ENCODE measurements at places on chromosomes 16 and 17.

DNA sequence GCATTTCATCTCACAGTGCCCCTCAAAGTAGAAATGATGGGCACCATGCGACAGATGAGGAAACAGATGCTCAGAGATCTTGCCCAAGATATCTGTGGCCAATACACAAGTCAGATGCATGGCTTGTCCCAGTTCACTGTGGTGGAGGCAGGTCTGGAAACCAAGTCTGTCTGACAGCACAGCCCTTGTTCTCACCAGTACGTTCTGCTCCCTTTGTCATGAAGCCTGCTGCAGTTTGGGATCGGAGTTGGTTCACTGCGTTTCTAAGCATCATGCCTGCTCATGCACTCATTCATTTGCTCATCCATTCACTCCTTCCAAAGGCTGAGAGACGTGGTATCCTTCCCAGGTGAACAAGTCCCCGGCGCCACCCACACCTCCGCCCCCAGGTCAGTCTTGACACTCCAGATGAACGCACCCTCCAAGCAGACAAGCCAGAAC, 27.2 kb upstream of the MEAK7 start:
- DNase-seq: no peak

DNA sequence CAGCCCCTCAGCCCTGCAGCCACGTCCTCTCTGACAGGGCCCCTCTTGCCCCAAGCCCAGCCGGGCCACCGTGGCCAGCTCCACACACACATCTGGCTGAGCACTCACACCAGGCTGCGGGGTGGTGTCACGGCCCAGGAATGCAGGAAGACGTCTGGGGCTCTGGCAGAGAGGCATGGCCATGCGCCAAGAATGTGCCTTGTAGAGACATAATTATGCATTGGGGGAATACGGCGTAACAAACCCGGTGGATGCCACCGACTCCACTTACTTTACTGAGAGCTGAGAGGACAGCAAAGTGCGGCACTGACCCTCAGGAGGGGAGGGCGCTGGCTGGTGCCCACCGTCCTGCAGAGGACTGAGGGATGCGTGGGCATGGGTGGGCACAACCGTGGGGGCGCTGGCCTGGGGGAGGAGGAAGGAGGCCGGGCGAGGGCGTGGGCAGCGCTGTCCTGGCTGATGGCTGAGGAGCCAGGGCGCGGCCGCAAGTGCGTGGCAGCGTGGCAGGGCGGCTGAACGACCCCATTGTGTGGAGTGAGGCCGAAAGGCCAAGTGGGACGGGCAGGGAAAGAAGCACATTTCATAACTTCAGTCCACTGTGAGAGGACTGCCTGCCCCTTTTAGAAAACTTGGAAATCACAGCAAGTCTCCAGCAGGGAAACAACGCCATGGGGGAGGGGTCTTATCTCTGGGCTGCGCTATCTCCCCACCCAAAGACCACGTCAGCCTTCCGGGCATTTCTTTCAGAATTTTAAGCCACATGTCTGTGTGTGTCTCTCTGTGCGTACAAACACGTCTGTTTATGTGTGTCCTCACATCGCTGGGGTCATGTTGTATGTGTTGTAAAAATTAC, 30.6 kb downstream of the METRNL start:
- DNase-seq: no peak

DNA sequence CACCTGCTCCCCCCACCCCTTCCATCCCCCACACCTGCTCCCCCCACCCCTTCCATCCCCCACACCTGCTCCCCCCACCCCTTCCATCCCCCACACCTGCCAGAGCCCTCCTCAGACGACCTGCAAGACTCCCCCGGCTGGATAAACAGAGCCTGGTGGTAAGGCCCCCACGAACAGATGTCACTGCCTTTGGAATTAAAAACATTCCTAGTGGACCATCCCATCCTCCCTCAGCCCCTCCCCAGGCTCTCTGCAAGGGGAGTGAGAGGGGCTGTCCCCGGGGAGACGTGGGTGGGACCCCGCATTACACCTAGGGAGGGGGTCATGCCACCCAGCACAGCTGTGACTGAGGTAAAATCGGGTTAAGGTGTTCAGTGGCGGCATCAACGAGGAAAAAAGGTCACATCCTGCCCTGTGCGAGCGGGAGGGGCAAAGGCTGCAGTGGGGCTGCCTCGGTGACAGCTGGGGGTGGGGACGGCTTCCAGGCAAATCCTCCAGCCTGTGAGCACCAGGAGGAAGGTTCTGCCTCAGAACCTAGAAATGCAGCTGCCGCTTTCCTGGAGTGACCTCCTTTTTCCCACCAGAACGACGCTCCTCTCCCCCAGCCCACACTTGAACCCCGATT, 38.7 kb downstream of the TIMM22 start:
- DNase-seq: no peak

GRCh38 chr17:80952291-80952690, 39.4 kb upstream of the CHMP6 start:
- DNase-seq: no peak

DNA sequence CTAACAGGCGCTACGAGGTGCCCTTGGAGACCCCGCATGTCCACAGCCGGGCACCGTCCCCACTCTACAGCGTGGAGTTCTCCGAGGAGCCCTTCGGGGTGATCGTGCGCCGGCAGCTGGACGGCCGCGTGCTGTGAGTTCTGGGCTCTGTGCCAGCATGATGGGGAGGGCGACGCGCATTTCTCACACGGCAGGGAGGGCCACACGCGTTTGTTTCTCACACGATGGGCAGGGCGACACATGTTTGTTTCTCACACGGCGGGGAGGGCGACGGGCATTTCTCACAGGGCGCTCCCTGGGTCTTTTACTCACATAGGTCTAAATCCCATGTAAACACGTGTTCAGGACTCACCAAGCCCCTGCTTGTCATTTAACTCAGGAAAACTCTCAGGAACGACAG, 4.4 kb downstream of the GAA start:
- no peak for DNase-seq

GRCh38 chr17:41869426-41869825, 4.2 kb upstream of the KLHL11 start:
- no peak for DNase-seq

DNA sequence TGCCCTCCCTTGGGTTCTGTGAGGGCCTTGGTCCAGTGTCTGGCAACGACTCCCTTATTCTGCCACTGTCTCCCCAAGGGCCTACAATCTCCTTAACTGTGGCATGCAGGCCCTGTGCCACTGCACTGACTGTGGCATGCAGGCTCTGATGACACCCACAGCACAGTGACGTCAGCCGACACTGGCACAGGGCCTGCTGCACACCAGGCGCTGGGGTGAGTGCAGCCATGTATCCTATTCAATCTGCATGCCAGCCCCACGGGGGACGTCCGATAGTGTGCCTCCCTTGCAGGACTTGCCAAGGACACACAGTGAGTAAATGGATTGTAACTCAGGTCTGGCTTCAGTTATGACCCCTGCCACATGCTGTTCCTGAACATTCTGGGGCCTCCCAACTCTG, 39.8 kb upstream of the RASD1 start:
- DNase-seq: no peak

- DNase-seq: no peak
Observed at GRCh38 chr16:88914750-88915368, 48.4 kb upstream of the PABPN1L start.

GRCh38 chr17:39271546-39271945, 45.8 kb upstream of the STAC2 start:
- no peak for DNase-seq

DNA sequence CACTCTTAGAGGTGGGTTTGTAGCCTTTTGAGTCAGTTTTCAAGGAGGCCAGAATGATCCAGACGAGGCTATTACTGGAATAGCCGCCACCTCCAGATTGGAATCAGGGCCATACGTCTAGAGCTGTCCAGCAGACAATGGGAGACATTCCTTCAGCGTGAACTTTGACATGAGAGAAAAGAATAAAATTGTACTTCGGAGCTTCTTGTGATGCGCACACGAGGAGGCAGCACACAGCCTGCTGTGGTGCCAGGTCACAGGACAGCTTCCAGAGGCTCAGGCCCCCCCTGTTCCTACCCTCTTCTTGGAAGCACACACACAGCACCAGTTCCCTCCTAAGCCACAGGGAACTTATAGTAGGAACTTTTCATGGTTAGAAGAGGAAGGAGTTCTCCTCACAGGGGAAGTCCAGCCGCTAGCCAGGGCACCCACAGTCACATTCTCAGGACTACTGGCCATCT, 81.0 kb downstream of the VPS53 start:
- no peak for DNase-seq

DNA sequence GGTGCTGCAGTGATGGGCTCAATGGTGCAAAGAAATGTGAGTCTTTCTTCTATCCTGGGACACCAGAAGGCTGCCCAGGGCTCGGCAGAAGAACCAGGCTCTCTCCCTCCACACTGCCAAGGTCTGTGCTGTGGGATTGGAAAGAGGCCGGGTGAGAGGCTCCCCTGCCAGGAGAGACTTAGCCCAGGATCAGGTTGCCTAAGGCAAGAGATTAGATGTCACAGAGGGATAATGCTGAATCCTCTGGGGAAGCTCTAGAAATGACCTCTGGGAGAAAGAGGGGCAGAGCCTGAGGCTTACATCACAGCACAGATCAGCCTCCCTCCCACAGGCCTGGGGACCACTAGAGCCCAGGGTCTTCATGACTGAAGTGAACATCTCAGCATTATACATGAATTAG, 5.7 kb upstream of the DOC2B start:
- DNase-seq: no peak

DNA sequence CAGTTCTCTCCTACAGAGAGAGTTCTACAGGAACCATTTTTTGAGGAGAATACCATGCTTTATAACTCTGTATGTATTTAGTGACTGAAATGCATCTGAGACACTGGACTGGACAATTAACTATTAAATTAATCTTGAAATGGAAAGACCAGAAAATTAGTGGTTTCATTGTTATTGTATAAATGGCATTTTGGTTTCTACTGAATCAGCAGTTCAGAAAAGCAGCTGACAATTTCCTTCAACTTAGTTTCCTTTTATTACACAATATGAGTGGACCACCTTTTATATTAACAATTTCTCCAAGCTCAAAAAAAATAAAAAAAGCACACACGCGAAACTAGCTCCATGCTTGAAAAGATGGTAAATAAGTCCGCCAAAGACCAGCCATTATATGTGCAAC, 66.1 kb upstream of the SLC12A3 start:
- DNase-seq: no peak

- no peak for DNase-seq
Observed at GRCh38 chr17:49226771-49227435, 3.7 kb downstream of the PHOSPHO1 start.

- no peak for DNase-seq
Observed at GRCh38 chr17:70320673-70321345, 151.5 kb downstream of the KCNJ2 start.

DNA sequence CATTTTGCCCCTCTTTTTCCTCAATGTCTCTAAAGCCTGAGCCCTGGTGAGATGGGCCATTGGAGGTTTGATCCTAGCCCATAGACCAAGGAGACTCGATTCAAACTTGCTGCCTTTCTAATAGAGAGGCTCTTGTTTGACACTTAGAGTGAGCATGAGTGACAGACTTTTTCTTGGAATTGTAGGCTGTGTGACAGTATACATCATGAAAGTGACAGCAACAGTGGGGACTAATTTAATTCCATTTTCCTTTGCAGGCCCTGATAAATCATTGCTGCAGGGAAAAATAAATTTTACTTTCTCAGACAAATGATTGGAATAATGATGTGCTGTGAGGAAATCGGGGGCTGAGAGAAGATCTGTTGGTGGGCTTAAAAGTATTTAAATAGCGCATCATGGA, 169.0 kb upstream of the NOL11 start:
- no peak for DNase-seq

DNA sequence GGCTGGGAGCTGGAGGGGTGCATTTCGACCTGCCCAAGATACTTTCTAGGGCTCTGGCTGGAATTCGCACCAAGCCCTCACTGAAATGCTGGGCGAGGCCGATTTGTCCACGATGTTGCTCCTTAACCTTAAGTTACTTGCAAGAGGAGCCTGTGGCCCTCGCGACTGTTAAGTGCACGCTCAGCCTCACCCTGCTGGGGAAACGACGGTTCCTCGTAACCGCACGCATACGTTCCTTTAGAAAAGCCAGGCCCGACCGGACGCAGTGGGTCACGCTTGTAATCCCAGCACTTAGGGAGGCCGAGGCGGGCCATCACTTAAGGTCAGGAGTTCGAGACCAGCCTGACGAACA, 607 bp upstream of the NCOR1 start:
- DNase-seq: no peak

GRCh38 chr16:27321013-27321915, 7.5 kb downstream of the IL4R start:
- DNase-seq: no peak

DNA sequence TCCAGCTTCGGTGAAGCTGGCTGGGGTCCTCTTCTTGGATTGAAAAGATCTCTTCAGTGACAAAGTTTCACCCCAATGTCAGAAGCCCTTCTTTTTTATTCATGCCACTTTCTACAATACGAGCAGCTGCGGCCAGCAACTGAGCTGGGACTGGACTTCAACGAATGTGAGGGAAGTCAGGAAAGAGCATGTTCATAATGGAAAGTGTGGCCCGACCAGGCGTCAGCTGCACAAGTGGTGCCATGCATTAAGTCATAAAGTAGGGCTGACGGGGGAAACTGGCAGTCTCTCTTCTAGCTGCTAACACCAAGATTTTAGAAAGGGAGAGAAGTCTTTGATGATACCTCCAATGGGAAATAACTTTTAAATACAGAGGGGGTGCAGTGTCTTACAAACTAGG, 192.6 kb downstream of the PARN start:
- no peak for DNase-seq

- no peak for DNase-seq
Observed at GRCh38 chr16:13344001-13344400, 442.6 kb downstream of the SHISA9 start.

DNA sequence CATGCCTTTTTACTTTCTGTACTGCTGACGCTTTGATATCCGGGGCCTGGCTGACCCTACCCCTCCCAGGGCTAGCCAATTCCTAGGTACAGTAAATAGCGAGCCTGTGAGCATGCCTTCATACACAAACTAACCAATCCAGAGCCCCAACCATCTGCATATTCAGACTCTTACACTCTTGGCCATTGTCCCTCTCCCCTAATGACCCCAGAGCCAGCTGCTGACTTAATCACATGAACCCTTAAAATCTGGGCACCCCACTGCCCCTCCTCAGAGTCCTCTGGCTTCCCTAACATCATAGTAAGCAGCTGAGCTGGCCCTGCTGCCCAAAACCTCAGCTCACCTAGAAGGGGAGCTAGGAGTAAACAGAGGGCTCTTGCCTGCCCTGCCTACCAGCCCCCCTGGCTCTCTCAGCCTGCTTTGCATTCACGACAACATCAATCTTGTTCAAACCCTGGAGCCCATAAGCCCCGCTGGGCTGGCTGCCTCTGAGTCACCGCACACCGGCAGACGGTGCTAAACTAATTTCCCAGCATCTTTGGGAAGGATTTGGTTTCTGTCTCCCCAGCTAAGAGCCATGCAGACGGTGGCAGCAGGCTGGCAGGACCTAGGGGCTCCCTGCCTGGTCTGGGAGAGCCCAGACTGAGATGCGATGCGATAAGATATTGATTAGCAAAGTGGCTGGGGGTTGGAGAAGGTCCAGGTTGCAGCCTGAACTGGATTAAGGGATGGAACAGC, 63.2 kb downstream of the CLEC19A start:
- DNase-seq: no peak

GRCh38 chr17:823501-823902, 41.3 kb downstream of the MRM3 start:
- DNase-seq: no peak

- DNase-seq: no peak
Observed at GRCh38 chr16:70252355-70252988, 732 bp upstream of the EXOSC6 start.

Data from stimulated activated CD4-positive, alpha-beta T cell treated with anti-CD3 and anti-CD28 coated beads, Interleukin-4, amount 100 ng/mL, for 4 hours (primary cell).